ENCODE measurements at places on chromosomes 2 and 18.

DNA sequence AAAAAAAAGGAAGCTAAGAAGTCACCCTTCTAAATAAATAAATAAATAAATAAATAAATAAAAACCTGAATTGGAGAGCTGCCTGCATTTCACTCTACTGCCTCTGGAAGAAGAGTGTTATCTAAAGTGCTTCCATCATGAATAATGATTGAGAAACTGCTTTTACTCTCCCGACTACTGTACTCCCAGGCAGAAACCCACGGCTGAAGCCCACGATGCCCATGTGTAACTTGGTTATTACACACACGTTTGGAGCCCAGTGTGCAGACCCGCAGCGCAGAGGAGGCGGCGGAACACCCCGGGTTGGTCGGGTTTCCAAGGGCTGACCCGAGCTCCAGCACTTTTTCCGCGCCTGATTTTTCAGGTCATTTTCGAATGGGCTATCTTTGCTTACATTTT is 697 bp upstream of the SPATS2L start:
- DNase-seq = no peak

- DNase-seq = no peak
These were observed 237.3 kb upstream of the MYT1L start for GRCh38 chr2:2568411-2568810.

DNA sequence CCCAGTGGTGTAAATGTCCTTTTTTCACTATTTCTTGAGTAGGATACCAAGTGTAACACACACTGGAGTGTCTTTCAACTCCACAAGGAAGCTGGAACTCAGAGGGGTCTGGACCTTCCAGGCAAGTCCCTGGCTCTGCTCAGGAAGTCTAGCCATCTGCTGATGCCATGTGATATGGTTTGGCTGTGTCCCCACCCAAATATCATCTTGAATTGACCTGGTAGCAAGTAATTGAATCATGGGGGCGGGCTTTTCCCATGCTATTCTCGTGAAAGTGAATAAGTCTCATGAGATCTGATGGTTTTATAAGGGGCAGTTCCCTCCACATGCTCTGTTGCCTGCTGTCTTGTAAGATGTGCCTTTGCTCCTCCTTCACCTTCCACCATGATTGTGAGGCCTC is 99.4 kb upstream of the CDC42EP3 start:
- DNase-seq = no peak

DNA sequence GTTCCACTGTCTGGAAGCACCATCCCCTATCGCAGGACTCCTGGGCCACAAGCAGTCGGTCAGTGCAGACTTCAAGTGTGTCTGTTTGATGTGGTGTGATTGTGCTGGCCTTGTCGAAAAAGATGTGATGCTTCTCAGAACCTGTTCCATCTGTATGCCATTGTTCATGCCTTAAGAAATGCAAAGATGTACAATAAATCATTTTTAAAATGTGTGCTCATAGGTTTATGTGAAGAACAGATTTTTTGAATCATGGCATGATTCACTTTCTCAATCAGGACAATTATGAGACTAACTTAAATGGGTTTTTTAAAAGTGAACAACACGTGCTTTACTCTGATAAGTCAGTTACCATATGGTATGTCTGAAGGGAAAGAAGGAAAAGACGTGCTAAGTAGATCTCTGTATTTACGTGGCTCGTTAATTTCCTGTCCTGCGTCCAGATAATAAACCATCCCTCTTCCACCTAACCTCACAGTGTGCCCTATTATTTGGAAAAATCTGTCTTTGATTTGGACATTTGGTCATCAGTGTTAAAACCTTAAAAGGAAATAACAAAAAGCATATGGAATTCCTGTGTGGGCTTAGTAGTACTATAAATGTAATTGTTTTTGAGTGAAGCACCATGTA is 54.9 kb downstream of the PRKRA start:
- no peak for DNase-seq

DNA sequence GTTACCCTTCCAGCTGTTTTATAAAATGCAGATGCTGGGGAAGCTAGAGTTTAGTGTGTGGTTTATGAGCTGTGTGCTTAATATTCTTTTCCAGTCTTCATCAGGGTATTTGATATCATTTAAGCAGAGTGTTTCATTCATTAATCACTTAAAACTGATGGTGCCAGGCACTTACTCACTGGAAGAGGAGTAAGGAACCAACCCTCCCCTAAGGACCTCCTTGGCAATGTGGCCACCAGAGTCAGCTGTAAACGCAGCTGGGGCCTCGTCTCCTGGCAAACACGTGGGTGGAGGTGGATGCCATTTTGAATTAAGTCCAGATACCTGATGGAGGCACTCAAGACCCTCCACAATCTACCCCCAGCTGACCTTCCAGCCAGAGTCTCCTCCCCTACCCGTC is 331.6 kb downstream of the CLIP4 start:
- no peak for DNase-seq

- DNase-seq = no peak
These were observed 66.6 kb downstream of the ABCG8 start for GRCh38 chr2:43905371-43905803.

DNA sequence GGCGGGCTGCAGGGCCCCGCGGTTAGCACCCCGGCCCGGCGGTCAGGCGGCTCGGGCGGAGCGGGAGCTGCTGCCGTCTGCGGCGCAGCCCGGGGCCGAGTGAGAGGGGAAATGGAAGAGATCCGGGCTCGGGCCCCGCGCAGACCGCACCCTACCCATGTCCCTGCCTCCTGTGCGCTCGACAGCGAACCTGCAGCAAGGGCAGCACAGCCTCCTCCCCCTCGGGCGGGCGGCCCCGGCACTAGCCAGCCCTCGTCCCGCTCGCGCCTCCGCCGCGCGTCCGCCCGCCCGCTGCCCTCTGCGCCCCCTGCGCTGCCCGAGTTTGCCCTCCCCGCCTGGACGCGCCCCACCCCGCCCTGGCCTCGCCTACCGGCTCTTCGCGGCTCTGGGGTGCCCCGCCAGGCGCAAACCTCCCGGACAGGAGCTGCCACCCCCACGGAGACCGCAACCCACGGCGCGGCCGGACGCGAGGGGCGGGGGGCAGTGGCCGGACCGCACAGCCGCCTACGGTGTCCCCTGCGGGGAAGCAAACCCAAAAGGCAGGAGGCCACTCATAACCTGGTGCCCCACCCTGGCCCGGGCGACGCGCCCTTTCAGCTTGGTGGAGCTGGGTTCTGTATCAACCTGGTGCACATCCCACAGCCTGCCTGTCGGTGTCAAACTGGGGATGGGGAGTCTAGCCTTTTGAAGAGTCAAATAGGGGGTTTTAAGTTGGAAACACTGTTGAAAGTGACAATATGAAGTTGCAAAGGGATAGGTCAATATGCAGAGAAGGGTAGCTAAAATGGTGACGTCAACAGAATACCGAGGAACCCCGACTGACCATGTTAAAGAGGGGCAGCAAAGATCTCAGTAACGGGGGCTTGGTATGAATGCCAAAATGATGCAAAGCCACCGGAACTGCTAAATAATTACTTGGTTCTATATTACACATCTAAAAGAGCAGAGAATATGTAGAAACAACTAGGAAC is at the start of gene IHH:
Gene IHH (minus strand): TSS at position 101 of the 971 bp plus-strand sequence. CDS start 454 bp downstream, outside the sequence.
- no peak for DNase-seq

- DNase-seq = no peak
These were observed 1.2 kb downstream of the PAX3 start for GRCh38 chr2:222297600-222297935.

GRCh38 chr2:42928692-42929545 is 136.5 kb upstream of the HAAO start:
- DNase-seq = no peak

- no peak for DNase-seq
These were observed 18.1 kb downstream of the ABHD3 start for GRCh38 chr18:21686282-21687105.

DNA sequence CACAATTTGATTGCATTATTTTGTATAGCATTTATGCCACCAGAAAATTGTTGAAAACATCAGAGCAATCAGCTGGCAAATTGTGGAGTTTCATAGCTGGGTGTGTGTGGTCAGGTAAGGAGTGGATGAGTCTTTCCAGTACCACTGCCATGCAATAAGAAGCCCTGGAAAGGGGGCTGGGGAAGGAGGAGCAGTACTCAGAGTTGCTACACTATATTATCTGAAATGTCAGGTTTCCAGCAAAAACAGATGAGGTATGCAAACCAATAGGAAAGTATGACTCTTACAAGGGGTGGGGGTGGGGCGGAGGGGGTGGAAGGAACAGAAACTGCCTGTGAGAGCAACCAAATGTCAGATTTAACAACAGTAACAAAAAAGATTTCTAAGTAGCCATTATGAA is 112.2 kb downstream of the SOS1 start:
- no peak for DNase-seq

- no peak for DNase-seq
These were observed 393.8 kb upstream of the LYPD1 start for GRCh38 chr2:133063775-133064174.

DNA sequence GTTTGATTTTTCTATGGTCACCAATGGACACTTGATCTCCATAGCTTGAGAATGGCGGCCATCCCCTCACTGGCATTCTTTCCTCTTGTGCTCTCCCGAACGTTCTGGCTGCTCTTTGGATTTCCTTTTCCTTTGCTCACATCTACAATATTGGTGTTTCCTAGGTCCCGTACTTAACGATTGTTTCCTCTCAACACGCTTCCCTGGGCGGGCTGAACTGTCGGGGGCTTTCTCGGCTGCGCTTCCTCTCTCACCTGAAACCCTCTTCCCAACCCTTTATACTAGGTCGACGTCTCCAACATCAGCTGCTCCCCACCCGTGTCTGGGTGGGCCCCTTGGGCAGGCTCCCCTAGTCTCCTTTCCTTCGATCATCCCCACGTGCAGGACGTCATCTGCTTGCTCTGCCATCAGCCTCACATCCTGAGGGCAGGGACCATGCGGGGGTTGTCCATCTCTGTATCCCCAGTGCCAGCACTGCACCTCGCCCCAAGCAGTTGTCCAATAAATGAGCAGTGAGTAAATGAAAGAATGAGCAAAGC is 634 bp upstream of the DIS3L2 start:
- DNase-seq = no peak

DNA sequence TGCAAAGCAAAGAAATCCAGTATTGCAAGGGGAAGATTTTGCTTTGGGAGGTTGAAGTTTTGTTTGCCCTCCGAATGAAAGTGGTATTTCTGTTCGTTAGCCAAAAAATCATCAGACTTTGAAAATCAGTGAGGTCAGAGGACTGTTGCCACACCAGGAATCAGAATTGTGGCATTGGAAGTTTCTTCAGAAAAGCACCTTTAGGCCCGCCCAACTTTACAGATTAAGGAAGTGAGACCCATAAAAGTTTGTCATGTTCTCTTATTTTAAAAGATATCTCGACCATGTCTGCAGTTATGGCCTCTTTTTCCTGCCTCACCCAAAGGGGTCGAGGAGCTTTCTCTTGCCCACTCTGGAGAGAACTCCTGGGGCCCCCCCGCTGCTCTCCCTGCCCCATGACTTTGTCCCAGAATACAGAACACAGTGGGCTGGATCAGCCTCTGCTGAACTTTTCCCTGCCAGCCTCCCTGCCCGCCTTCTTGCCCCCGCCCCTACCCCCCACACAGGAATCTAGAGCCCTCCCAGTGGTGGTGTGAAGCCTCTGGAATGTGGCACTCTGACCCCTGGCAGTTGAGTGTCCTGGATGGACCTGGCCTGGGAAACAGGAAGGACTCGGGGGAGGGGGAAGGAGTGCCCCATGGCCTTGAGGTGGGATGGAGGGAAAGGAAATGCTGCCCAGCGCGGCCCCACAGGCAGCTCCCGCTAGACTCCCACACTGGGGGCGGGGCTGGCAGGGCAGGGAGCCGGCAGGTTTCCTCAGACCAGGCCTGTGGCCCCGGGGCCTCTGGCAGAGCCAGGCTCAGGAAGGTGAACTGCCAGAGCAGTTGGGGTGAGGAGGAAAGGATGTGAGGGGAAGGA is 25.3 kb downstream of the CRIM1 start:
- no peak for DNase-seq

GRCh38 chr2:229300790-229301189 is 29.7 kb upstream of the PID1 start:
- no peak for DNase-seq

DNA sequence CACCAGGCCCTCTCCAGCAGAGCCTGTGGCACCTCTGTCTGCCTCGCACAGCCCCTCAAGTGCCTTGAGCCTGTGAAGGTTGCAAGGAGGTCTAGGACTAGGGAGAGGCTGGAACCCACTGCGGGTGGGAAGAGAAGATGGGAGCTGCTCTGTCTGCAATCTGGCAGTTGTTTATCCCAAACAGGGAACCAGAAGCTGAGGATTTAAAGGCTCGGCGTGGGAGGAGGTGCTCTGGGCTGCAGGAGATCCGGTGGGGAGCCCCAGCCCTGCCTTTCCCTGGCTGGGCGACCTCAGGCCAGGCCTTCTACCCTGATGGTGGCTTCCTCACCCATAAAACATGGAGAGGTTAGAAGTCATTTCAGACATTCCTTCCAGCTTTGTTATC is 174.1 kb downstream of the SMAD7 start:
- no peak for DNase-seq

DNA sequence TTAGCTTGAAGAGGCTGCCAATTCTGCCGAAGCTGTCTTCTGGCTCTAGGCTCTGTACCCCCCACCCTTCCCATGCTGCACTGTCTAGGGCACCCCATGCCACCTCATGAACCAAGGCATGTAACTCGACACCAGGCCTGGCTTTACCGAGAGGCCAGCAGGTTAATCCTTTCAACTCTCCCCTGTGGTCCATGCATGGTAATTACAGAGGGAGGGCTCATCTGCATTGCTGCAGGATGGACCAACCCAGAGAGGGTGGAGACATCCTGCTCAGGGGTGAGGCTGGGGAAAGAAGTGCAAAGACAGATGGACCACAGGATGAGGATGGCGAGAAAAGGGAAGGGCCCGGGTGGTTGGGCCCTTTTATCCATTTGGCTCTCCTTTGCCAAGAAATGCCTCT is 65.8 kb downstream of the KCTD1 start:
- no peak for DNase-seq
